Sigmoid colon (tissue), 7 donors: ENCODE measurements at places on chromosomes 12 and 14. TPM values are rescaled to one million over a fixed set of nuclear protein-coding genes. Genes with fewer than 3 reads are reported as not detected.

Gene P2RX2
- not detected for total RNA-seq

Gene CCDC177
- not detected for total RNA-seq

Gene SLC17A8
- total RNA-seq = not detected

Gene SYNDIG1L
- not detected for total RNA-seq

Gene PFKM
- total RNA-seq = 67.8 TPM

Gene GZMB
- total RNA-seq = 1.5 TPM

Gene RAD51AP1
- 2.5 TPM for total RNA-seq

Gene PCBP2
- total RNA-seq = 661 TPM

Gene BTBD6
- total RNA-seq = 42.5 TPM

Gene SPTLC2
- 16.5 TPM for total RNA-seq

DNA sequence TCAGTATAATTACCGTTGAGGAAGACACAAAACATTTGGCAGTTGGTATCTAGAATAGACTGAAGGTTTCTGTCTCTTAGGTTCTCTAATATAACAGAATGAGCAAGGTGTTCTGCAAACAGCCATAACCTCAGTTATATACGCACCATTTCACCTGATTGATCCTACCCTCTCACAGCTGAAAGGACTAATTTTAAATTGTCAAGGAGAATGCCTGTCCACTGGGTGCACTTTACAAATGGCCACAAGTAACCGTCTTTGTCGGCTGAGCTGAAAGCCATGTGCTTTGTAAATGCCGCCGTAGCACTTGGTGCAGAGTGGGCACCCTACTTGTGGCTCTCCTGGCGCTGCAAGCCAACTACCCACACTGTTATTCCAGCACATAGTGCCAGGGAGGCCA, 466.3 kb downstream of the AACS start:
- H3K36me3 ChIP-seq = no peaks in the 10 kb centered on the region
- H3K4me3 ChIP-seq = no peak overlapping the region
- no peaks in the 10 kb centered on the region for H3K4me1 ChIP-seq
- no peaks in the 10 kb centered on the region for H3K27me3 ChIP-seq
- no peak overlapping the region for H3K27ac ChIP-seq
- DNase-seq = no peak

DNA sequence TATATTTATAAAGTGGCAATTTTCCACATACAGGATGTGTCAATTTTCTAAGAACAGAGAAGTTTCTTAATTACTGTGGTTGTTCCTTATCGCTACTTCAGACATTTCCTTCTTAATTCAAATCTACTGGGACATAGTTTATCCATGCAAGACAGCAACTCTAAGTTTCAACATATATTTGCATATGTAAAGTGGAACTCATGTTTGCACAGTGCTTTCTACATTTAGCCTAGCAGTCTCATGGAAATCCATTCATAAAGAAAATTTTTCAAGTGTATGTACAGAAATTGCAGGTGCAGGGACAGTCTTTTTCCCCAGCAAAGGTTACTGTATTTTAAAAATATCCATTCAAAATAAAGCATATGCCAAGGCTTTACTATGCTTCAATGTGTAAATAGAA, 956.7 kb upstream of the SEL1L start:
- no peak for DNase-seq
- H3K27ac ChIP-seq = no peak overlapping the region
- H3K27me3 ChIP-seq = no peaks in the 10 kb centered on the region

DNA sequence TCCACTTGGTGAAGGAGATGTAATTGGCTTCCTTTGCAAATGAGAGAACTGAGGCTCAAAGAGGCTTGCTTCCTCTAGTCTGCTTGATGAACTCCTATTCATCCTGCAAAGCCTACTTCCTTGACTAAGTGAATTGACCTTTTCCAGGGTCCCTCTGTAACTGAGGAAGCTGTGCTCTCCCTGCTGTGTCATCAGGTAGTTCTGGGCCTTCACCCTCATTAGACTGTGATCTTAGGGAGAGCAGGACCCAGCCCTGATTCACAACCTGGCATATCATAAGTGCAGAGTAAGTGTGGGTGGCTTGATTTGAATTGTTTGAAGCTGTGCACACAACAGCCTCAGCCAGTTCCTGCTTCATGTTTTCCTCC, 16.3 kb downstream of the ASB2 start:
- H3K27ac ChIP-seq = peak overlapping the region; percentile 80
- H3K27me3 ChIP-seq = no peaks in the 10 kb centered on the region
- no peaks in the 10 kb centered on the region for H3K36me3 ChIP-seq
- no peak overlapping the region for H3K4me3 ChIP-seq
- peaks cover 70% of the 10 kb centered on the region for H3K4me1 ChIP-seq

DNA sequence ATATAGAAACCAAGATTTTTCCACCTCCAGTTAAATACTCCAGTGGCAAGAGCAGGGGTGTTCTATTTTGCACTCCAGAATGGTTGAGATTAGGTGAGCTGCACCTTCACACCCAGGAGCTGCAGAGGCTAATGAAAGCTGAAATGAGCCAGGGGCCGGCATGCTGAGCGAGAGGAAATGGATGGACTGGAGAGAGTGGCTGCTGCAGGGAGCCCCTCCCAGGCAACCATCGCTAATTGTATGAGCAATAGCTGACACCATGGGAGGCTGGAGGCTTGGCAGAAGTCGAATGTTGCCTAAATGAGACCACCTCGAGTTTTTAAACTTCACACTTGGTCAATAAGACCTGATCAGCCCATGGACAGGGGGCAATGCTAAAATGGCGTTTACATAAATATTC, 301.8 kb upstream of the TMPO start:
- H3K4me1 ChIP-seq = no peaks in the 10 kb centered on the region
- H3K36me3 ChIP-seq = no peaks in the 10 kb centered on the region
- no peaks in the 10 kb centered on the region for H3K27me3 ChIP-seq
- H3K4me3 ChIP-seq = no peak overlapping the region

GRCh38 chr14:72524295-72524629, 369.6 kb downstream of the DPF3 start:
- H3K36me3 ChIP-seq = no peaks in the 10 kb centered on the region
- no peak overlapping the region for H3K4me3 ChIP-seq
- no peaks in the 10 kb centered on the region for H3K27me3 ChIP-seq
- no peak overlapping the region for H3K27ac ChIP-seq
- DNase-seq = no peak

DNA sequence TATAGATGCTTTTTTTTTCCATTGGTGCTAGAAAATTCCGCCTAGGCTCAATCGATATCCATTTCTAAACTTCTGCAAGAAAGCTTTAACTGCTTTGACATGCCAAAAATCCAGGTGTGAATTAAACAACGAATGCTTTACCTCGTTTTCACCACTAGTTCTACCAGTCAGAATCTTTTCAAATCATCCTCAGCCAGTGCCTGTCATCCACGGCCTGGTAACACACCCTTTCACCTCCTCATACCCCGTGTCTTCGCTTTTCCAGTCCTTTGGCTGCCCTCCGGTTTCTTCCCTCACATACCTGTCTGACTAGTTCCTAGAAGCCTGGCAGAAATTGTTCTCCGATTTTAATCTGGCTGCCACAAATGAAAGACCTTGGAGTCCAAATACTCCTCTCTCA, 1.4 kb upstream of the PHC1 start:
- H3K36me3 ChIP-seq = no peaks in the 10 kb centered on the region
- H3K4me1 ChIP-seq = peaks cover 29% of the 10 kb centered on the region
- H3K27me3 ChIP-seq = no peaks in the 10 kb centered on the region
- no peak for DNase-seq

DNA sequence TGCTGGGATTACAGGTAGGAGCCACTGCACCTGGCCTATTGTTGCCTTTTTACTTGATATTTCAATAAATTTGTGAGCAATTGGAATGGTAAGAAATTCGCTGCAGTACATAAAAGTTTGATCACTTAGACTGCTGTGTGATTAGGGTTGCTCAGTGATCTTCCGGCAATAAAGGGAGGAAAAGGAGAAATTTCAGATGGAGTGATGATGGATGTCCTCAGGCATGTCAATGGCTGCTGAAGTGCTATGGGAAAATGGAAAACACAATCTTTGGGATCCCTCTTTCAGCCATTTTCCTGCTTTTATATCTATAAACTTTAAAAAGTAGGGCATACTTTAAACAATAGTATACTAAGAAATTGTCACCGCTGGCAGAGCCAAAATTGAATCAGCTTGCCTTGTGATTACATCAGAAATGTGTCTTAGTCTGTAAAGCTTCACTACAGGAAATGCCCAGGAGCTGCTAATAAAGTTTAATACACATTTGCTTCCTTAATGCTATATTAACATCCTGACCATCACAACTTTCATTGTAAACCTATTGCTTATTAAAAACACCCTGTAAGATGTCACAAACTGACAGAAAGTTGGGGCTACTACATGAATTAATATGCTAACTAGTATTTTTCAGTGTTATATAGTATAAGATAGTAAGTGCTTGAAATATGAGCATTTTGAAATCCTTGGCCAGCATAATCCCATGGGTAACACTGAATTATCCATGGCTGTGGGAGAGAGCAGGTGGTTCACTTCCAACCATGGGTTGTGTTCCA, 13.7 kb upstream of the FBXL14 start:
- H3K4me1 ChIP-seq = no peaks in the 10 kb centered on the region
- peak overlapping the region; percentile 61 for H3K27ac ChIP-seq
- DNase-seq = no peak
- H3K4me3 ChIP-seq = no peak overlapping the region
- H3K36me3 ChIP-seq = no peaks in the 10 kb centered on the region
- H3K27me3 ChIP-seq = no peaks in the 10 kb centered on the region

DNA sequence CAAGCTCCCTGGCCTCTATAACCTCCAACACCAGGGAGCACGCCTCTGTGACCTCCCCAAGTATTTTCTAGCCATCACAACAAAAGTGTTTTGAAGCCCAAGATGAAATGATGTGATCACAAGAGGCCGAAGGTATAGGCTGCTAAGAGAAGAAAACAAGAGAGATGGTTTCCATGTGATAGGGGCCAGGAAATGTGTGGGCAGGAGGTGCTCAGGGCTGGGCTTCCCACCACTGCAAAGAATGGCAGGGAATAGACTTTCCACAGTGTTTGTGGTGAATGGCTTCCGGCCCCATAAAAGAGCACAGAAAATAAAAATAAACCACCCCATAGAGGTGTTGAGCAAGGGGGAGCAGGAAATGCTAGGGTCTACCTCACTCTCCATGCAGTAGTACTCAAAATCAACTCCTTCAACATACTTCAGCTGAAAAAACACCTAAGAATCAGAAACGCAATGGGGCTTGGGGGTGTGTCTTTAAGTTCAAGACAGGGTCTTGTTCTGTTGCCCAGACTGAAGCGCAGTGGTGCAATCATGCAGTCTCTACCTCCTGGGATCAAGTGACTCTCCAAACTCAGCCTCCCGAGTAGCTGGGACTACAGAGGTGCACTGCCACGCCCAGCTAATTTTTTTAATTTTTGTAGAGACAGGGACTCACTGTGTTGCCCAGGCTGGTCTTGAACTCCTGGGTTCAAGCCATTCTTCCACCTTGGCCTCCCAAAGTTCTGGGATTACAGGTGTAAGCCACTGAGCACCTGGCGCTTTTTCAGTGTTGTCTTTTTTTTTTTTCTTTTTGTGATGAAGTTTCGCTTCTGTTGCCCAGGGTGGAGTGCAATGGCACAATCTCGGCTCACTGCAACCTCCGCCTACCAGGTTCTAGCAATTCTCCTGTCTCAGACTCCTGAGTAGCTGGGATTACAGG, 27.1 kb downstream of the DAD1 start:
- H3K4me1 ChIP-seq = no peaks in the 10 kb centered on the region
- no peak overlapping the region for H3K4me3 ChIP-seq
- peak overlapping the region; percentile 71 for H3K27ac ChIP-seq
- no peaks in the 10 kb centered on the region for H3K27me3 ChIP-seq
- peaks cover 5% of the 10 kb centered on the region for H3K36me3 ChIP-seq

GRCh38 chr14:69554500-69554899, 20.2 kb downstream of the CCDC177 start:
- H3K36me3 ChIP-seq = no peaks in the 10 kb centered on the region
- no peak overlapping the region for H3K4me3 ChIP-seq
- no peak for DNase-seq
- H3K27ac ChIP-seq = no peak overlapping the region
- peaks cover 7% of the 10 kb centered on the region for H3K4me1 ChIP-seq
- peaks cover 15% of the 10 kb centered on the region for H3K27me3 ChIP-seq

DNA sequence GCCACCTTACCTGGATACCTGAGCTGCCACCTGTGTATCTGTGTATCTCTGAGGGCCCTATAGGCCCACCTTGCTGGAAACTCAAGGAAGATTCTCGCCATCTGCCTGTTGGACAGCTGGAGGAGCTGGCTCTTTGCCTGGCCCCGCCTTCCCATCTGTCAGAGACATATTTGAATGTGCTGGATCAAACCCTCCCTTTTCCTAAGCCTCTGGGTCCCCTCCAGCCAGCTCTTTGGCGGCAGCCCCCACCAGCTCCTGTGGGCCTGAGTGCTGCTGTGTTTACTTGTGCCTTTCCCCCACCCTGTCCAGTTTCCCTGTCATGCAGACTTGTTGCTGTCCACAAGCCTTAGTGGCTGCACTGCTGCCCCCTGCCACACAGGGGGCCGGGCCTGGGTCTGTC, 55.9 kb upstream of the SRSF5 start:
- peak; percentile 88 for DNase-seq
- no peaks in the 10 kb centered on the region for H3K27me3 ChIP-seq
- H3K36me3 ChIP-seq = peaks cover 29% of the 10 kb centered on the region
- peaks cover 34% of the 10 kb centered on the region for H3K4me1 ChIP-seq

GRCh38 chr12:16361142-16361783, 13.8 kb downstream of the MGST1 start:
- no peak overlapping the region for H3K4me3 ChIP-seq
- peaks cover 3% of the 10 kb centered on the region for H3K4me1 ChIP-seq
- no peak overlapping the region for H3K27ac ChIP-seq
- no peaks in the 10 kb centered on the region for H3K27me3 ChIP-seq
- no peak for DNase-seq
- no peaks in the 10 kb centered on the region for H3K36me3 ChIP-seq

DNA sequence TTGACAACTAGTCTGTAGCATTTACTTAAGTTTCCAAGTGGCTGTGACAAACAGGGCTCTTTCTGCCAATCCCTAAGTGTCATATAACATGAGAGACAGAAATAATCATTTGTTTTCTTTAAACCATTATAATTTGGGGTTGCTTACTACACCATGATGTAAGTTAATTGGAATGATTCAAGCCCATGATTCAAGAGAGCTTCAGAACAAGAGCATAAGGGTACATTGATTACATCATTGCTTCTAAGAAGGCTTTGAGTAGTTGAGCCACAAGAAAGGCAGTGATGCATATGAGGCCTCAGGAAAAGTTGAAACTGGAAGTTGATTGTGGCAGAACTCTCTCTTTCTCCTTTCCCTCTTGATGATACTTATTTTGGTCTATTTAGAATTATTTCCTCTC, 444.0 kb downstream of the CCER1 start:
- no peak overlapping the region for H3K4me3 ChIP-seq
- no peak overlapping the region for H3K27ac ChIP-seq
- no peaks in the 10 kb centered on the region for H3K4me1 ChIP-seq
